ENCODE measurements at places on chromosomes 2 and 18. TPM values are rescaled to one million over a fixed set of nuclear protein-coding genes. Genes with fewer than 3 reads are reported as not detected.

GRCh38 chr2:133413863-133414262 is 154.4 kb downstream of the NCKAP5 start:
- DNase-seq: no peak
- H3K4me3 ChIP-seq: no peak overlapping the region
- no peaks in the 10 kb centered on the region for H3K36me3 ChIP-seq
- H3K4me1 ChIP-seq: no peaks in the 10 kb centered on the region
- H3K27ac ChIP-seq: no peak overlapping the region

Gene PDCD1
- total RNA-seq: 37.2 TPM

Gene COLEC11
- 0.37 TPM for total RNA-seq

DNA sequence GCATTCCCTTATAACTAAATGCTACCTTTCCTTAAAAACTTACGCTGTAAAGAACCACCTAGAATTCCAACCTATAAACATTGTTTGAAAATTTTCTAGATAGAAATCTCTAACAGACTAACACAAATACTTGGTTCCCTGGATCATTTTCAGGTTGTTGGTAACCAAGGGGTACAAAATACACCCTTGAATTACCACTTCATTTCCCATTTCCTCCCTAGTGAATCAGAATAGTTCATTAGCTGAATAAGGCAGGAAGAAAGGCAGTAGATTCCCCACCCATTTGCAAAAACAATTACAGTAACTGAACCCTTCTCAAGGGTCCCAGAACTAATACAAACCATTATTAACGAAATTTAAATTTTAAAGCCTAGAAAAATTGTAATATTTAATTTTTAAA is 5.5 kb downstream of the MEX3C start:
- H3K4me1 ChIP-seq: peaks cover 65% of the 10 kb centered on the region
- H3K27me3 ChIP-seq: no peaks in the 10 kb centered on the region
- H3K36me3 ChIP-seq: peaks cover 37% of the 10 kb centered on the region
- DNase-seq: no peak
- H3K27ac ChIP-seq: no peak overlapping the region
- no peak overlapping the region for H3K4me3 ChIP-seq

Gene TMEFF2
- total RNA-seq: not detected

- peaks cover 14% of the 10 kb centered on the region for H3K4me1 ChIP-seq
- H3K27ac ChIP-seq: no peak overlapping the region
- DNase-seq: no peak
- no peak overlapping the region for H3K4me3 ChIP-seq
Observed at GRCh38 chr2:69010437-69011194, 2.4 kb upstream of the ANTXR1 start.

- peak overlapping the region; percentile 58 for H3K27ac ChIP-seq
- H3K27me3 ChIP-seq: peaks cover 1% of the 10 kb centered on the region
- peaks cover 33% of the 10 kb centered on the region for H3K4me1 ChIP-seq
- H3K4me3 ChIP-seq: peak overlapping the region; percentile 68
Observed at GRCh38 chr2:24920809-24921441, 888 bp upstream of the ADCY3 start.

Gene SLC38A11
- not detected for total RNA-seq

Gene RAB31
- total RNA-seq: 0.48 TPM

DNA sequence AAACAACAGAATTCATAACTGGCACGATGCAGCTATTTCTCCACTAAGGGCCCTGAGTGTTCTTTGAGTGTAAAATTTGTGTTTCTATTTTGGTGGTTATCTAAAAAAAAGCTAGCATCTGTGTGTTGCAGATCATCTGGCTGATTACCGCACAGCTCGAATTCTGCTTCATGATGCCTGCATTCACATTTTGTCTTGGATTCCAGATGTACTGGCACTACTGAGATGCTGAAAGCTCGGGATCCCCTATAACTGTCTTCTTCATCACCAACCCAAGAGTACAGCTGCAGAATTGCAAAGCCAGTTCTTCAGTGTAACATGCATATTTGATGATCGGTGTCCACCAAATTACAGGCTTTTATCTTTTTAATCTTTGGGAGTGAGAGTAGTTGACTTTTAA is 51.6 kb upstream of the ZNF532 start:
- no peak overlapping the region for H3K4me3 ChIP-seq
- H3K27ac ChIP-seq: no peak overlapping the region
- no peaks in the 10 kb centered on the region for H3K36me3 ChIP-seq
- peaks cover 40% of the 10 kb centered on the region for H3K27me3 ChIP-seq
- H3K4me1 ChIP-seq: no peaks in the 10 kb centered on the region

DNA sequence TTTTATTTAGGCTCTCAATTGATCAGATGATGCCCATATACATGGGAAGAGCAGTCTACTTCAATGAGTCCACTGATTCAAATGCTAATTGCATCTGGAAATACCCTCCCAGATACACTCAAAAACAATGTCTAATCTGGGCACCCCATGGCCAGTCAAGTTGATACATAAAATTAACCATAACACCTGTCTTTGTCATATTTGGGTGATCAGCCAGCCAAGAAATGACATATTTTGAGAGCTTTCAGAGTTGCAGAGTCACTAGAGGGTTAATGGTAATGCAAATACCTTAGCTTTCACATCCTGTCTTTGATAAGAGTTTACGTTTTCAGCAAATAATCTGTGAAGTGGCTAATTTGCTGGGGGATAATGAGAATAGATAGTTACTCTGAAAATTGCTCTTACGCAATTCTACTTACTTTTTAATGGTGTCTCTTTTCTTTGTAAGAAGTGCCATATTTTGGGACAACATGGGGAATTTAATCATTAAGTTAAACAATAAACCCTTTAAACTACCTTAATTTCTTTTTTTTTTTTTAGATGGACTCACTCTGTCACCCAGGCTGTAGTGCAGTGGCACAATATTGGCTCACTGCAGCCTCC is 49.1 kb downstream of the CCDC195 start:
- H3K36me3 ChIP-seq: peaks cover 2% of the 10 kb centered on the region
- no peak for DNase-seq
- H3K4me1 ChIP-seq: peaks cover 2% of the 10 kb centered on the region
- no peak overlapping the region for H3K4me3 ChIP-seq
- H3K27ac ChIP-seq: no peak overlapping the region
- no peaks in the 10 kb centered on the region for H3K27me3 ChIP-seq

DNA sequence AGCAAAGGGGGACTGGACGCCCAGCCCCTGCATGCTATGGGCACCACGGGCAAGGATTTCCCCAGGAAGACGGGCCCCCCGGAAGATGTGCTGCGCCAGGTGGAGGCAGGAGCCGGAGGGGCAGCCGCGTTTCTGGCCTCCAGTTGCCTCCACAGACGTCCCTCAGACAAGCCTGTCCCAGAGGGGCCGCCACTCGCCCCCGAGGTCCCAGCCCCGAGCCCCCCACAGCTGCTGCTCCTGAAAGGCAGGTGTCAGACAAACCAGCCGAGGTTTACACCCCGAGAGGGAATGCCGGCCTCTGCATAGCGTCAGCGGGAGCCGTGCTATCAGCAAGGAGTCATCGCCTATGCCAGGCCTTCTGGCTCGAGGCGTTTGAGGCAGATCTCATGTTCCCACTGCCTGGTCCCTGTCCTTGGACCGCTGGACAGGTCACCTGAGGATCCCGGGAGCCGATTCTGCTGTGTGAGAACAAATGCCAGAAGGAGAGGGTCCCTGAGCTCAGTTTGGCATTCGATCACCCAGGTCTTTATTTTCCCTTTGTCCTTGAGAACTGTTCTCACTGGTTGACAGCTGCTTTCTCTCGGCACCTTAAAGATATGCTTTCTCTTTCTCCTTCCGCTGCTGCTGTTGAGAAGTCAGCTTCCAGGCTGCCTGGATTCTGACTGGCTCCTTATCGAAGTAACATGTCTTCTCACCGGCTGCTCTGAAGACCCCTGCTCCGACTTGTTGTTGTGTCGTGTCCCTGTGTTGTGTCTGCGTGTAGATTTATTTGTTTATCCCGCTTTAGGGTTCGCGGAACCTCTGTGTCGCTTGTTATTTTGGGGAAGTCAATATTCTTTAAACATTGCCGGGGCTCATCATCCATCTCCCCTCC is 20.6 kb downstream of the CROCC2 start:
- H3K27me3 ChIP-seq: no peaks in the 10 kb centered on the region
- H3K4me1 ChIP-seq: no peaks in the 10 kb centered on the region
- no peak overlapping the region for H3K4me3 ChIP-seq
- DNase-seq: no peak

DNA sequence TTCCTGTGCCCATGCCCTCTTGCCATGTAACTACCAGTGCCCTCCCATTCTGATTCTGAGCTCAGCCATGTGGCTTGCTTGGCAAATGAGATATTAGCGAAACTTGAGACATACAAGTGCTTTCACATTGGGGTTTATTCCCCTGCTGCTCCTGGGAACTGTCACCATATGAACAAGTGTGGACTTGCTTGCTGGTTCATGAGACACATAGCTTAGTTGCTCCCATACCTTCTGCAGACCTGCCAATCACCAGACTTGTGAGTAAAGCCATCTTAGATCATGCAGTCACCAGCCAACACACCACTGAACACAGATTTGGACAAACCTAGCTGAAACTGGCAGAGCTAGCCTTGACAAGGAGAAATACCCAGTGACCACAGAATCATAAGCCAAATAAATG is 155.1 kb downstream of the SS18 start:
- no peaks in the 10 kb centered on the region for H3K36me3 ChIP-seq
- H3K4me1 ChIP-seq: no peaks in the 10 kb centered on the region
- H3K27me3 ChIP-seq: peaks cover 10% of the 10 kb centered on the region
- no peak overlapping the region for H3K27ac ChIP-seq
- H3K4me3 ChIP-seq: no peak overlapping the region
- no peak for DNase-seq

- no peak for DNase-seq
- no peak overlapping the region for H3K27ac ChIP-seq
- no peaks in the 10 kb centered on the region for H3K36me3 ChIP-seq
- H3K4me3 ChIP-seq: no peak overlapping the region
- no peaks in the 10 kb centered on the region for H3K27me3 ChIP-seq
Observed at GRCh38 chr2:105734762-105735538, 9.8 kb upstream of the NCK2 start.

Gene TGIF1
- total RNA-seq: 46.3 TPM

Gene EVA1A
- not detected for total RNA-seq

DNA sequence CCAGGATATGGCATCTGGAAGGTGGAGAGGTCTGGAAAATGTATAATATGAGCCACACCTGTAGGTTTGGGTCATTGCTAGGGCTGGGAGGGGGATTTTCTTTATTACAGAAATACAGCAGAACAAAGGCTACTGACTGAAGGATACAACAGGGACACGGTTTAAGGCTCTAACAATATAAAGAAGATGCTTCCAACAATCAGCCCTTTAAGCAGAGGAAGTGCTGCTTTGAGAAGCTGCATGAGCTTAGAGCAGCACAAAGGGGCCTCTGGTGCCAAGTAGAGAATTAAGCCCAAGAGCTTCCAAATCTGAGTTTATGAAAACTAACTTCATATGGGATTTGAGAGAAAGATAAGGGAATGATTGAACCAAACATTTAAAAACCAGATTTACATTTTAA is 174.5 kb upstream of the RMP24 start:
- peaks cover 8% of the 10 kb centered on the region for H3K27me3 ChIP-seq
- DNase-seq: no peak
- H3K27ac ChIP-seq: no peak overlapping the region
- no peaks in the 10 kb centered on the region for H3K4me1 ChIP-seq

Gene INHBB
- not detected for total RNA-seq

DNA sequence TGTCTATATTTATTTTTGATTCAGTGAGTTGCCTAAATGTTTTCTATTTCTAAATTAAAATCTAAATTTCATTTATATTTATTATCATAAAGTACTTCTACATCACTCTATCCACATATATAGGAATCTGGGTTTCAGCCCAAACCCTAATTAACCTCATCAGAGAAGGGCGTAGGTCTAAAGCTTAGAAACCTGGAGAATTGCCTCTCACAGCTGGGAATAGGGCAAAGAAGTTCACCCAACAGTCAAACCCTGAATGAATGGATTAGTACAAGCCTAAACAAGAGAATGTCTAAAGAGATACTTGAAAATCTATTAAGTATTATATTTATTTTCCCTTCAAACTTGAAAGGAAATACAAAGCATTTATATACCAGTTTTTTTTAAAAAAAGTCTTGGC is 26.2 kb downstream of the TFPI start:
- no peak overlapping the region for H3K27ac ChIP-seq
- DNase-seq: no peak
- H3K36me3 ChIP-seq: no peaks in the 10 kb centered on the region
- no peaks in the 10 kb centered on the region for H3K4me1 ChIP-seq

DNA sequence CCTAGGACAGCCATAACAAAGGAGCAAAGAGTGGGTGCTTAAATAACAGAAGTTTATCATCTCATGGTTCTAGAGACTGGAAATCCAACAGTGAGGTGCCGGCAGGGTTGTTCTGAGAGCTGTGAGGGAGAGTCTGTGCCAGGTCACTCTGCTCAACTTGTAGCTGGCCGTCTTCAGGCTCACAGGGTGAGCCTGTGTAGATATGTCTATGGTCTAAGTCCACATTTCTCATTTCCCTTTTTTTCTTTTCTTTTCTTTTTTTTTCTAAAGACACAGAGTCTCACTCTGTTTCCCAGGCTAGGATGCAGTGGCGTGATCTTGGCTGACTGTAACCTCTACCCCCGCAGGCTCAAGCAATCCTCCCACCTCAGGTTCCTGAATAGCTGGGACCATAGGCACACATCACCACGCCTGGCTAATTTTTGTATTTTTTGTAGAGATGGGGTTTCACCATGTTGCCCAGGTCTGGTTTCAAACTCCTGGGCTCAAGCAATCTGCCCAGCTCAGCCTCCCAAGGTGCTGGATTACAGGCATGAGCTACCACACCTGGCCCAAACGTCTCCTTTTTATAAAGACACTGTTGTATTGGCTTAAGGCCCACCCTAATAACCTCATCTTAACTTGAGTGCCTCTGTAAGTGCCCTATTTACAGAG is 142.2 kb downstream of the SP3 start:
- no peak for DNase-seq
- peaks cover 13% of the 10 kb centered on the region for H3K27me3 ChIP-seq
- no peak overlapping the region for H3K27ac ChIP-seq
- H3K36me3 ChIP-seq: no peaks in the 10 kb centered on the region
- H3K4me3 ChIP-seq: no peak overlapping the region

- H3K4me3 ChIP-seq: no peak overlapping the region
- no peaks in the 10 kb centered on the region for H3K27me3 ChIP-seq
- no peak overlapping the region for H3K27ac ChIP-seq
- H3K36me3 ChIP-seq: peaks cover 32% of the 10 kb centered on the region
Observed at GRCh38 chr2:24676493-24676892, 116.7 kb downstream of the PTRHD1 start.

DNA sequence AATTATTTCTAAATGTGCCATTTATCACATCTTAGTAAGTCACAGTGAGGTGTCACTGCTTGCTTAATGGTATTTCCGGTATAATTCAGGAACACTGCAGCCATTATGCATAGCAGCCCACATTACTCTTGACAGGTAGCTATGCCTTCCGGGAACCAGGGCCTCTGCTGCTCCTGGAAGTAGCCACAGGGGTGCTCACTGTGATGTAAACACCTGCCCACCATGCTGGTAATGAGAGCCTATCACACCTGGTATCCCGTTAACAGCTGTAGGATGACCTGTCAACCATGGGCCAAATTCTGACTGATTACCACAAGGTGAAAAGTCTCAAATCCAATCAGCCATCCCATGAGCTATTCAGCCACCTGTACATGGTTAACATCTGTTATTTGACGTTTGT is 647.0 kb upstream of the NXPH2 start:
- no peaks in the 10 kb centered on the region for H3K36me3 ChIP-seq
- no peak overlapping the region for H3K27ac ChIP-seq
- no peaks in the 10 kb centered on the region for H3K27me3 ChIP-seq
- H3K4me3 ChIP-seq: no peak overlapping the region

Gene CAB39
- 122 TPM for total RNA-seq

- H3K27me3 ChIP-seq: peaks cover 78% of the 10 kb centered on the region
- H3K27ac ChIP-seq: no peak overlapping the region
- peaks cover 26% of the 10 kb centered on the region for H3K4me1 ChIP-seq
- H3K4me3 ChIP-seq: no peak overlapping the region
- no peak for DNase-seq
Observed at GRCh38 chr2:104850361-104851290, 3.3 kb upstream of the POU3F3 start.

Gene SPDYA
- total RNA-seq: 1.2 TPM

- H3K27me3 ChIP-seq: no peaks in the 10 kb centered on the region
- H3K36me3 ChIP-seq: no peaks in the 10 kb centered on the region
- H3K27ac ChIP-seq: no peak overlapping the region
Observed at GRCh38 chr2:229154381-229154780, 116.7 kb downstream of the PID1 start.

Measured in activated CD4-positive, alpha-beta T cell treated with anti-CD3 and anti-CD28 coated beads for 36 hours (primary cell).